ENCODE measurements at places on chromosomes 1 and 21.

DNA sequence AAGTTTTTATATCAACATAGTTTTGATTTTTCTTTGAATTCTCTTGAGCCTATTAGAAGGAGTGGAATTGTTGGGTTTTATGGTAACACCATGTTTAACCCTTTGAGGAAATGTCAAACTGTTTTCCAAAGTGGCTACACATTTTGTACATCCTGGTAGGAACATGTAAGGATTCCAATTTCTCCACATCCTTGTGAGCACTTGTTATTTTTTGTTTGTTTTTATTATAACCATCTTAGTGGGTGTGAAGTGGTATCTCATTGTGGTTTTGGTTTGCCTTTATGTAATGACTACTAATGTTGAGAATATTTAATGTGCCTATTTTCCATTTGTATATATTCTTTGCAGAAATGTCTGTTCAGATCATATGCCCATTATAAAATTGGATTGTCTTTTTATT, 120.5 kb downstream of the FGGY start:
- no peak for DNase-seq

DNA sequence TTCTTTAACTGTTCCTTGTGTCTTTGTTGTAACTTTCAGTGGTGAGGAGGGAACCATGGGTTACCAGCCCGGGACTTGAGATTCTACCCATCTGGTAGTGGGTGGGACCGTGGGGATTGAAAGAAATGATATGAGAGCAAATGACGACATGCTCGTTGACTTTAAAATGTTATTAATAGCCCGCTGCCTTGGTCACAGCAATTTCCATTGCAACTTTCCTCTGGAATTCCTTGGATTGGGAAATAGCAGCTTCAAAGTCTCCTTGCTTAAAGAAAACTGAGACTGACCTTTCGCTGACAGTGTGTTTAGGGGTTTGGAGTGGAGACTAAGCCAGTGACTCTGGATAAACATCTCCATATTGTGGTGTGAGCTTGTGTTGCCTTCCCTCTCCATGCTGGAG, 44.2 kb upstream of the MARK1 start:
- no peak for DNase-seq

GRCh38 chr1:75768016-75768415, 18.0 kb upstream of the RABGGTB start:
- DNase-seq, result no peak

DNA sequence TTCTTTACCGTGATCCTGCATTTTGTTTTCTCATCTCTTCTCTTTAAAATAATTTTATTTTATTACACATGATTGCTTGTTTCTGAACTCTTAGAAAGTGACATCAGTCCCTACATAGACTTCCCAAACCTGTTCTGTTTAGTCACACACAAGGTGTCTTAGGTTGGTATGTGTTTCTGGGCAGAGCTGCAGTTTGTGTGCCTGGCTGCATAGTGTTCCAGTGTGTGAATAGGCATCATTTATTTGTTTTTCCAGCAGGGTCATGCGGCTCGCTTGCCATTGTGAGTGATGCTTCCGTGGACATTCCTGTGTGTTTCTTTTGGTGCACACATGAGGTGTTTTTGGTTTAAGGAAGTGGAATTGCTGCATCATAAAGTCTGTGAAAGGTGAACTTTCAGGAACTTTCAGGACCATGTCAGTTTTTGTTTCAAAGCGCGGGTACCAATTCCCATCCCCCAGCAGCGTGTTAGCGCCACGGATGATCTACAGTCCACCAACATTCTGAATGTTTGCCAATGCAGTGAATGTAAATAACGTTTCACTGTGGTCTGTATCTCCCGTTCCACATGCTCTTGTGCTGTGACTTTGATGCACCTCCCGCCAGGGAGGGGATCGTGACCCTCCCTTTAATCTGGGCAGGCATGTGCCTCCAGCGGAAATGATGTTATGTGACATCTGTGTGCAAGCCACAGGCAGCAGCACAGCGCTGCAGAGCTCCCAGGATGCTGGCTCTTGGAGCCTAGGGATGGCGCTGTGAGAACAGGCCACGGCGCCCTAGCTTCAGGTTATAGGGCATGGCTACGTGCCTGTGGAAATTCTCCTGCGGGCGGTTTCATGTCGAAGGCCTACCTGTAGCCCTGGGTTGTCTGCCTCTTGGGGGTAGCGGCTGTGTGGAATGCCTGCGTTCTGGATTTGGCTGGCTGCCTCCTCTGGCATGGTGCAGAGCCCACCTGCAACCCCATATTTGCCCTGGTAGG, 144.6 kb upstream of the COL6A1 start:
- DNase-seq, result no peak

DNA sequence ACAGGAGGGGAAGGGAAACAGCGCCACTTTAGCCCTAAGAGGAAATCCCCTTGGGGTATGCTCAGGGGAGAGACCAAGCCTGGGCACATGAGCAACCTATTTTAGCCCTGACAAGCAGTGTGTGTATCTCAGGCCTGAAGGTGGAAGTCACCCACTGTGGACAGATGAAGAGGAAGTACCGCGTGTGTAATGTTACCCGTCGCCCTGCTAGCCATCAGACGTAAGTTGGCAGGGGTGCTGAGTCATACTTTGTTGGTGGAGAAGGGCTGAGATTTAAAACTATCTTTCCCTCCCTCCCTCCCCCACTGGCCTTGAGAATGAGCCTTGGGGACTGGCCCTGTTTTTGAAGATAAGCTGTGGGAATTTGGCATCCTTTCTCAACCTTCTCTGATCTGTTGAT, 11.2 kb downstream of the AGO1 start:
- DNase-seq, result no peak

GRCh38 chr1:55079651-55080050, 40.3 kb downstream of the PCSK9 start:
- DNase-seq, result no peak

DNA sequence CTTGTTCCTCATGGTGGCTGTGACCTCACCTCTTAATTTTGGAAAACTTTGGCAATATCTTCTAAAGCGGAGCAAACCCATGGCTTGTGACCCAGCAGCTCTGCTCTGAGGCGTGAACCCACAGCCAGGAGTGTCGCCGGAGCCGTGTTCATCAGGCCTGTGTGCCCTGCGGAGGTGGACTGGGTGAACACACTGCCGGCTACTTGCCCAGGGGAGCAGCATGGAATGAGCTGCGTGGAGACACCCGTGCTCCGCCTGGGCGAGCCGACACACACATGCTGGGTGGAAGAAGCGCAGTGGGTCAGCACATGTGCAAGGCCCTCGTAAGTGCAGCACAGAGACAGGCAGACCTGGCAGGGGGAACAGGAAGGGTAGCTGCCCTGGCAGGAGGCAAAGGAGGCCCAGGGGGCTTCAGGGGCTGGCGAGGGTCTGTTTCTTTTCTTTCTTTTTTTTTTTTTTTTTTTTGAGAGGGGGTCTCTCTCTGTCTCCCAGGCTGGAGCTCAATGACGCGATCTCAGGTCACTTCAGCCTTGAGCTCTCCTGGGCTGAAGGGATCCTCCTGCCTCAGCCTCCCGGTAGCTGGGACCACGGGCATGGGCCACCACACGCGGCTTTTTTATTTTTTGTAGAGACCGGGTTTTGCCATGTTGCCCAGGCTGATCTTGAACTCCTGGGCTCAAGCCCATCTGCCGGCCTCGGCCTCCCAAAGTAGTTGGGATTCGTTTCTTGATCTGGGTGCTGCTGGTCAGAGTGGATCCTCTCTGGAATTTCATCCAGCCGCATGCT, 41.8 kb downstream of the AGPAT3 start:
- no peak for DNase-seq

DNA sequence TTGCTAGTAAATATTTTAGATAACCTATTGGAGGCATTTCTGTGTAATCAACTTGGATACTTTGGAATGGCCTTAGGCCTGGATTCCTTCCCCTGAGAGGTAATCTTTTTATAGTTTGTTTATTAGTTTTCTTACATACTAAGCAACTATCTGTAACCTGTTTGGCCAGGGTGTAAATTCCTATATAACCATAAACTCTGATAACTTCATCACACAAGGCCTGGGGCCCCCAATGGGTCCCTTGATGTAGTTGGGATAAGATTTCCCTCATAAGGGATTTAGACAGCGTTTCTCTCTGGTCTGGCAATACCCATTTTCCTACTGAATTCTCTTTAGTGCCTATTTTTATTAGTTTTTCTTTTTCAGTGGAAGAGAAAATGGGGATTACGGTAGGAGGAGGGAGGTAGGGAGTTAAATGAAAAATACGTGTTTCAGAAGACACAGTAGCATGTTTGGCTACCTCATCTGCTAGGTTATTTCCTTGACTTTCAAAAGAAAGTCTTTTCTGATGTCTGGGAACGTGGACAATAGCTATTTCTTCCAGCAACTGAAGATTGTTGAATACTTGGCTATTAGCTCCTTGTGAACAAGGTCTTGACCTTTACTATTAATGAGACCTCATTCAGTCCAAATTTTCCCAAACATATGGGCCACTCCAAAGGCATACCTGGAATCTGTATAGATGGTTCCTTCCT, 7.4 kb upstream of the AADACL3 start:
- DNase-seq, result no peak

DNA sequence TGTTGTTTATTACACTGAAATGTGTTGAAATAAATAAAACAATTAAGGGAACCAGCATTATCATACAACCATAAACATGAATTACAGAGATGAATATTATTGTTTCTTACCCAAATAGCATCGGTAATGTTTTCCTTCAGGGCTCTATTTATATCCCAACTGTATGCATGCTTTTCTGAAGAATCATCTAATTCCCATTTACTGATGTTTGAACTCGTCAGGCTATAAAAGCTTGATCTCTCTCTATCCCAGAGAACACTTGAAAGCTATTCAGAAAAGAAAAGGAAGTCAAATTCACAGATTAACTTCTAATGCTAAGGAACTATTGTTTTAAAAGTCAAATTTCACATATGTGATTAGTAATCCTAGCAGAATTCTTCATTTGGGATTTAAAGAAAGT, 12.4 kb downstream of the NUP133 start:
- no peak for DNase-seq

- no peak for DNase-seq
These were observed 375.5 kb downstream of the PCP4 start for GRCh38 chr21:40242586-40243265.

- no peak for DNase-seq
These were observed 16.3 kb upstream of the DNAJC6 start for GRCh38 chr1:65292861-65293593.

GRCh38 chr1:160724465-160725242, 13.0 kb upstream of the CD48 start:
- DNase-seq, result no peak

DNA sequence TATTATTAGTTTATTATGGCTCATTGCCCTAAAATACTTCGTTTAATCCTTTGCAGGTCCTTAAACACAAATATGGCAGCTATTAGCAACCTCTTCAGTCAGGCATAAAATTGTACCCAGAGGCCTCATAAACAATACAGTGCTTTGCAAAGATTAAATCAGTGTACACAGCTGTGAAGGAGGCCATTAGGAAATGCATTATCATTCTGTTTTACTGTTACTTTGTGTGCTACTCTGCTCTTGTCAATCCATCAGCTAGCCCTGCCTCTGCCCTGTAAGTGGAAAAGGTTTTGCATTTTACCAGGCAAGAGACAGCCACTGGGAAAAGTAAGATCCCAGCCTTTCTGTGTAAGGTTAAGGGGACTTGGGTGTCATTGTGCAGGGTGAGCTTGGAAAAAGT, 415.7 kb upstream of the DAB1 start:
- no peak for DNase-seq

DNA sequence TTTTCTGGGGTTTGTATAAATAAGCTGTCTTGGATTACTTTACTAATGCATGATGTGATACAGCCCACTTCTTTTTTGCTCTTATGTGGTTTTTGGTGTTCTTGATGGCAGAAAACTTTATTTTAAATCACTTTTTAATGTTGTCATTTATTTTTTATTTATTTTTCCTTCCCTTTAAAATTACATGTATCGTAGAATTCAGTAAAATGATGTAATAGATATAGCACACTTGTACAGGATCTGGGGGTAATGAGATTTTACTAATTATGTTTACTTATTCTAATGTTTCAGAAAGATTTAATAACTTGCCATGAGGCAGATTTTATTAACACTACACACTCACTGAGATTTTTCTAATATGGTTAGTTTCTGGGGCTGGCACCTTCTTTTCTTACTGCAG, 701 bp upstream of the B3GALT2 start:
- no peak for DNase-seq

DNA sequence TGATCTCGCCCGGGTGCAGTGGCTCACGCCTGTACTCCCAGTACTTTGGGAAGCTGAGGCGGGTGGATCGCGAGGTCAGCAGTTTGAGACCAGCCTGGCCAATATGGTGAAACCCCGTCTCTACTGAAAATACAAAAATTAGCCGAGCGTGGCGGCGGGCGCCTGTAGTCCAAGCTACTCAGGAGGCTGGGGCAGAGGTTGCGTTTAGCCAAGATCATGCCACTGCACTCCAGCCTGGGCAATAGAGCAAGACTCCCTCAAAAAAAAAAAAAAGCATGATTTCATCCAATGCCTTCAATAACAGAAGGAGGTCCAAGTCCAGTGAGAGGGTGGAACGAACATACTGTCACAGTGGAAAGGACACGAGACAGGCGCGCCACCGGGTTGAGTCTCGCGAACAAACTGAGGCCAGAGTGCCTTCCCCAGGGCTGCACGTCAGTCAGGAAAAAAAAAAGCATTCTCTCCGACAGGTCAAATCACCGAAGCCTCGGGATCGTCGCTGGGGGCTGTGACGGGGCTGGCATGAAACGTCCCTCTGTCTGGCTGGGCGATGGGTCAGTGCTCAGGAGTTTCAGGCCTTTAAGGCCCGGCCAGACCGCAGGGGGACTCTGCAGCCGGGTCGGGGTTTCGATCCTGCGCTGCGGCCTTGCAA, 8.4 kb upstream of the CROCC start:
- DNase-seq, result no peak

DNA sequence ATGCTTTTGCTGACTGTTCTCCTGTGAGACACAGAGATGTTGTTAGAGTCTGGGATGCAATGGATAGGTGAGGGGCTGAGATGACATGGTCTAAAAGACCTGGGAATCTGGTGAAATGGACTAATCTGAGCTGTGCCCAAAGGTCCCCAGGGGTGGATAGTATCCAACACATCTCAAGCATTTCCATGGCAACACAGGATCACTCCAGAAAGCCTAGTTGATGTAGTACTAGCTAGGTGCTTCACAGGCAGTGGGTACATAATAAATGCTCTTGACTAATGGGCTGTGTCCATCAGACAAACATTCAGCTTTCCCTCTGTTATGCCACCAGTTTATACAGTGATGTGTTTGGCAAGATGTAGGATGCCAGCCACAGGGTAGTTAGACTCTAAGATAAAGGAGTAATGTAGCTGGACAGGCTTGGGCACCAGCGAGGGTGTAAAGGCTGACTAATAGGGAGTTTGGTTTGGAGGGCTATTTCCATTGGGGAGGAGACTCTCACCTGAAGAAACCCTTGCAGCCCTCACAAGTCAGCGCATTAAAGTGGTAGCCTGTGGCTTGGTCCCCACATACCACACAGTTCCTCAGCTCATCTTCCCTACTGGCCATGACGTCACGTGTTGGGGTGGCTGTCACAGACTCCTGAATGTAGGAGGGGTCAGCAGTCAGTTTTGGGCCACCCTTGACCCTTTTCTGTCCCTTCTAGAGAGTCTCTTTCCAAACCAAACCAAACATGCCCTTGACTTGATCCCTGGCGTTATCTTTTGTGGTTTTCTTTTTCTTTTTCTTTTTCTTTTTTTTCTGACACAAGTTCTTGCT, 1.8 kb downstream of the NR1I3 start:
- DNase-seq, result no peak
